ENCODE measurements at places on chromosomes 12 and 14.

DNA sequence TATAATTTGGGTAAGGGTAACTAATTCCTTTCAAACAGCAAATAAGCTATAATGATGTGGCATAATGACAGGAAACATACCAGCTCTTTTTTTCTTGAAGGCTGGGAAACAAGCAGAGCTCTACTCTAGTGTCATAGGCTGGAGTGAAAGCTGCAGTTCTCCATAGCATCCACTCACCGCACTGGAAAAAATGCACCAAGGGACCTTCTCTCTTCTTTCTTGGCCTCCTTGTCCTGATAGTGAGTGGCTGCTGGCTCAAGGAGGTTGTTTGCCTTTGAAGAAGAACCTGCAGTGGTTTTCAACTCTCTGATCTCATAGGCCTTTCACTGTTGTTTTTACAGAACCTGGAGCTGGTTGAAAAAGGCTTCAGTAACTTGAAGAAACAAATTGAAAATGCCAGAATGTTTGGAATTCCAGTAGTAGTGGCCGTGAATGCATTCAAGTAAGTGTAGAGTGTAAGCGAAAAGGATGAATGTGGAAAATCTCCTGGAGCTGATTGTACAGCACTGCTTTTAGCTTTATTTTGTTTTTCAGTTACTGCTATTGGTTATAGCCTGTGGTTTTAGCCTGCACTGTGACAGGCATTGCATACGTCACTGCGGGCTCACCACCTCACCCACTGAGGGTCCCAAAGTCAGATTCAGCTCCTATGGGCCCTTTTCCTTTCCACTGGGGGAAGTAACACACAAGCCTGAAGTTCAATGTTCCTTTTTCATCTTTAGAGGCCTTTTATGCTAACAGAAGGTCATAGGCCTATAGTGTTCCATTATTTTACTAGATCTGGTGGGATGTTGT is 17.2 kb upstream of the AKAP5 start:
- DNase-seq: no peak

DNA sequence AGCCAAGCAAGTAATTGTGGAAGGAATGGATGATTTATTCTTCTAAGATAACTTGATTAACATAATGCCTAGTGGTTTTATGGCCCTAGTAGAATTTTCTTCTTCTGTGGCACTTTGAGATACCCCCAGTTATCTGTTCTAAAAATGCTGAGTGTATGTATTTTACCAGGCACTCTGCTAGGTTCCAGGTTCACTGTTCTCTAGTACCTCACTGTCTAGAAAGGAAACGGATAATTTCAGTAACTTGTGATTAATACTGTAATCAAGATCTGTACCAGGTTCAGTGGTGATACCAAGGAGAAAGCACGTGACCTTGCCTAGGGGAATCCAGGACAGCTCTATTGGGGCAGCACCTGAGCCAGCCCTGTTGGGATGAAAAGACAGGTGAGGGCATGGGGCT is 8.0 kb downstream of the ANO6 start:
- no peak for DNase-seq

- DNase-seq: no peak
Observed at GRCh38 chr14:77364146-77364545, 12.7 kb downstream of the TMED8 start.

DNA sequence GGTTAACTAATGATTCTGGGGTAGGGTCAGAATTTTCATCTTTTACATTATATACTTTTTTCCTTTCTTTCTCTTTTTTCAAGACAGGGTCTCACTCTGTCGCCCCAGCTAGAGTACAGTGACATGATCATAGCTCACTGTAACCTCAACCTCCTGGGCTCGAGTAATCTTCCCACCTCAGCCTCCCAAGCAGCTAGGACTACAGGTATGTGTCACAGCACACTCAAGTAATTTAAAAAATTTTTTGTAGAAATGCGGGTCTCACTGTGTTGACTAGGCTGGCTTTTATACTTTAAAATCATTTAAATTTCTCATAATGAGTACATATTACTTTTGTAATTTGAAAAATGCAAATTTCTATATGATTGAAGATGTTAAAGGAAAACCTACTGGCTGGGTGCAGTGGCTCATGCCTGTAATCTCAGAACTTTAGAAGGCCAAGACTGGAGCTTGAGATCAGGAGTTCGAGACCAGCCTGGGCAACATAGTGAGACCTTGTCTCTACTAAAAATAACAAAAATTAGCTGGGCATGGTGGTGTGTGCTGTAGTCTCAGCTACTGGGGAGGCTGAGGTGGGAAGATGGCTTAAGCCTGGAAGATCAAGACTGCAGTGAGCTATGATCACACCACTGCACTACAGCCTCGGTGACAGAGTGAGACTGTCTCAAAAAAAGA is 25.7 kb downstream of the R3HDM2 start:
- DNase-seq: no peak

DNA sequence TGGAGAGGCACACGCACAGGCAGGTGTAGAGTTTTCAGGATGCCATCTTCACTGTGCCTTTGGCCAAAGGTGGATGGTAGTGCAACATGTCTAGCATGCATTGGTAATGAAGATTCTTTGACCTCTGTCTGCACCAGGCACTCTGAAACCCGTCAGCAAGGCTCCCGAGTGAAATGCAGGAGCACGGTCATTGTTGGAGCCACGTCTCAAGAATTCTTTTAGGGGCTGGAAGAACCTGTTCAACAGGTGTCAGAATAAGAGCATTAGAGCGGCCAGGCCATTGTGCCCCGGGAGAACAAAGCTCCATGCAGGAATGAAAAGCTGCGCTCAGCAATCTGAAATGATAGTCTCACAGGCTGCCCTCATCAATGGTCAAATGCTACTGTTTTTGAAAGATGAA is 40.2 kb upstream of the DICER1 start:
- DNase-seq: no peak

DNA sequence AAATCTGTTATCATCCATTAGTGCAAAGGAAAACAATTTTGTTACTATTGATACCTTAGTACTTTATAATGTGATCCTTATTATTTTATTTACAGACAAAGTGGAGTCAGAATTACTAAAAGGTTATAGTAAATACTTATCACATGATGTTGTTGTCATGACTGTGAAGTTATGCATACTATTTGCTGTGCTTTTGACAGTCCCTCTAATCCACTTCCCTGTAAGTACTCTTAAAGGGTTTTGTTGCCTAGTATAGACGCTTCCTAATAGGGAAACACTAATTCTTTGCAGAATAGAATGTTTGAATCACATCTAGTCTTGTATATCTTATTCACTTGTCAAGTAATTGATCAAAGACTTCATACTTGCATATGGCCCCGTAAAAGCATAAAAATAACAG is 69.4 kb downstream of the SLC38A6 start:
- no peak for DNase-seq

GRCh38 chr12:54197010-54197409 is 8.2 kb upstream of the SMUG1 start:
- DNase-seq: no peak

DNA sequence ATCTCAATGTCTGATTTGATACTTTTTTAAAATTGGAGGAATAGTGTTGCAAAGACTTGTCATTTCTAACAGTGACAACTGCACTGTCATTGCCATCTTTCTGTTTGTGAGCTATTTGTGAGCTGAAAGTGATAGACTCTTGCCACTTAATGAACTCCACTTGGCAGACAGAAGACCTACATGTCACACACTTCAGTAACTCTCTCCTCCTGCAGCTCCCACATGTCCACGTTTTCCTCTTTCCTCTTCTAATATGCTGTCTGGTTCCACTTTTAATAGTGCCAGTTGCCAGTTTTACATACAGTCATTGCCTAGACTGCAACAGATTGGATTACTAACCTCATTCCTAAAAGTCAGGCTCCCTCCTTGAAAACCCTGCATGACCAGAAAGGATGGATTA is 121.5 kb downstream of the CAPZA3 start:
- DNase-seq: no peak

GRCh38 chr14:100297320-100298300 is 8.6 kb downstream of the SLC25A29 start:
- peak; percentile 82 for DNase-seq

DNA sequence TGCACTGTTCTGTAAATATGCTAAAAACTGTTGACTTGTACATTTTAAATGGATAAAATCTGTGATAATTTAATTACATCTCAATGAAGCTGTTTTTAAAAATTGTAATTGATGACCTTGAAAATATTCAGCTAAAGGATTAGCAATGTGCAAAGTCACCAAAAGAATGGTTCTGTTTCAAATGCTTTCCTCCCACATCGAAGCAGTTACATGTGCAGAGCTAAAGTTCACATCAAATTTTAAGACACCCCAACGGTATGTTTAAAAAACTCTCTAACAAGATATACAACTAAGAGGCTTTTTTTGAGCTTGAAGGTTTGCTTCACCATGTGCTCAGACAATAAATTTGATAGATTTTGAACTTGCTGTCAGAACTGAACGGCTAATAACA is 114.6 kb upstream of the KRAS start:
- DNase-seq: no peak

- DNase-seq: no peak
Observed at GRCh38 chr14:76576047-76576741, 185.1 kb upstream of the VASH1 start.

DNA sequence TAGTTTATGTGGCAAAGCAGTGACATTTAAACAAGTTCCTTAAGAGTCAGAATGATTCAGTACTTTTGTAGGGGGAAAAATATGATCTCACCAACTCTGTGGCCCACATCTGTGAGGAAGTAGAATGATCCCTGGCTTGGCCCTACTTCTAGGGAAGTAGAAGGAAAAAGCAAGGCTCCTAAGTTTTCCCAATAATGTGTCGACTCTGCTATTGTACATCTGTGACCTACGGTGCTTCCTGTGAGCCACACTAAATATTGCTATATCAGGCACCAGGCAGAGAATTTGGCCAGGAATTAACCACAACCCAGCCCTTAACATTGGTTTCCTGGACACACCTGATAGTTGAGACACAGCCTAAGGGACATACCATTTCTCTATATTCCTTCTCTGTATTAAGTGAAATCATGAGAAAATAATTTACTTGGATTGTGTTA is 9.3 kb upstream of the NID2 start:
- DNase-seq: no peak

GRCh38 chr12:102995372-102995771 is 37.9 kb downstream of the ASCL1 start:
- DNase-seq: no peak

DNA sequence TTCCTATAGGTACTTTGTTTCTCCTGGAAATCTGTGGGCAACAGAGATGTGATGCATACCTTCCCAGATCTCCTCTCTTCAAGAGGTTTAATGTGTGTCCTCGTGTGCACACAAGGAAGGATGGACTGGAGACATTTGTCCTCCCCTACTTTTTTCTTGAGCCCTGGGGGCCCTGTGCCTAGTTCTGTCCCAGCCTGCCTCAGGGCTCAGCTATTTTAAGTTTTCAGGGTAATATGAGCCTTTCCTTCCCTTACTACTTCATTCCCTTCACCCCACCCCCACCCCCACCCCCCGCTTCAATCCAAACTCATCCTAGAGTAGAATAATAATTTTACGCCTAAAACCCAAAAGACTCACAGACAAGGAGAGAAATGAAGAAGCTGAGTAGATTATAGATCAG is 446 bp downstream of the STAC3 start:
- DNase-seq: no peak

DNA sequence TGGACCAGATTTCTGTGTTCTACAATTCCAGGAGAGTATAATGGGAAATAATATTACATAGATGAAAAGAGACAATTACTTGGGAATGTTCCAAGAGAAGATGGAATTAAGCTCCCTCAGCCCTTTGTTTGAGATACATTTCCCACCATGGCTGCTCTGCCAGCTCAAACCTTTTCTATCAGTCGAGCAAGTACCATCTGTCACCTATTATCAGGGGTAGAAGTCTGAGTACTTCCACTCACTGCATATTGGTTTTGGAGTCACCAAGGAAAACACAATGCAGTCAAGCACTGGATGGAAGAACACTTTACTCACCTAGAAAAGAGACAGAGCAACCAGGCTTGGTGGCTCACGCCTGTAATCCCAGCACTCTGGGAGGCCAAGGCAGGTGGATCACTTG is 270.4 kb upstream of the FAR2 start:
- no peak for DNase-seq

GRCh38 chr12:1594261-1595025 is at the start of gene FBXL14:
TSS of gene FBXL14 (minus strand) at chr12:1594581. CDS start at chr12:1594066, 515 bp downstream.
- peak; percentile 71 for DNase-seq

DNA sequence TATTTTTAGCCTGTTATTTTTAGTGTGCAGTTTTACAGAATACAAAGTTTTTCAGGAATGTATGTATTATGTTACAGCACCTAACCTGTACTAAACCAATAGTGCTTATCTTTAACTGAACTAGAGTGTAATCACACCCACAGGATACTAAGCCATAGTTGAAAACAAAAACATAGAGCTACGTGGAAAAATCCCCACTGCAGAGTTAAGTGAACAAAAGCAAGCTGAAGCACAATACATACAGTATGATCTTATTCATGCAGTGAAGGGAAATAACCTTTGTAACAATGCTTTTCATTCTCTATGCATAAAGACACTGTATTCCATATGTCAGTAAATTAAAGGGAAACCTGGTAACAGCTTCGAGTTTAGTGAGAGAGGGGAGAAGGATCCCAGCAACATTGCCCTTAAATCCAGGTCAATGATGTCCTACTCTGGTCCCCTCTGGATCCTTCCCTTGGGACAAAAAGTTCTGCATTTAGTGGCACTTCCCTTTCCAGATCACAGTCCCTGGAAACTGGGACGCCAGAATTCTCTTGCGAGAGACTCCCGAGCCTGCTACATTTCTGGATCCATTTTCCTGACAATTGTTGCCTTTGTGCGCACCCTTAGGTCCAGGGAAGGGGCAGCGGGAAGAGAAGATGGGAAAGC is 121.3 kb upstream of the CCND2 start:
- no peak for DNase-seq

- DNase-seq: no peak
Observed at GRCh38 chr12:25744313-25744712, 191.2 kb upstream of the LMNTD1 start.

GRCh38 chr12:46487567-46488131 is 115.1 kb upstream of the SLC38A2 start:
- no peak for DNase-seq

DNA sequence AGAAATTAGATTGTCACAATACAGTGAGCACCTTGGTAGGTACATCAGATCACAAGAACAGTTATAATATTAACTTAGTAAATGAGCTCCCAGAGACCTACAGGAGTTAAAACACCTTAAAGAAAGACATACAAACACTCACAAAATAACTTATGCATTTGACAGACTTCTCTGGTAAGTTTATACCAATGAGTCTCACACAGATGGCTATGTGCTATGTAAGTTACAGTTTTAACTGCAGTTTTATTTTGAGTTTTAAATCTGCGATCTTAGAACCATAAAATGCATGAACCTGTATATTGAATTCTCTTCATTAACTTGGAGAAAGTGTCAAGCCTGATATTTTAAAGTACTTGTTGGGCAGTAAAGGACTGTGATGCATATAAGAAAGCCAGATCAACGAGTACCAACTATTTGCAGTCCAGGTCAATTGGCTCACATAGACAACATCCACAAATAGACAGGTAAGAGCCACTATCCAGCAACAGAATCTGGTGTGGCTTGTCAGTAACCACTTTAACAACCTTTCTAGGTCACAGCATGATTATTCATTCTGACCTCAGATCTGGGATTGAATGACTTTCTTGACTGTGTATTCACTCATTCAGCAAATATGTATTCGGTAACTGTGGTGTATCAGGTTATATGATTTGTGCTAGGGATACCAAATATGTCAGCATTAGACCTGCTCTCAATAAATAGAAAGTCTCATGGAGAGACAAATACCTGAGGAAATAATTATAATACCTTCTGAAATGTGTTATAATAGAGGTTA is 856.6 kb upstream of the MGAT4C start:
- DNase-seq: no peak

Measured in frontal cortex (tissue), 4 donors.